Spleen (tissue), 13 donors: ENCODE measurements at places on chromosomes 7 and 10. TPM values are rescaled to one million over a fixed set of nuclear protein-coding genes. Genes with fewer than 3 reads are reported as not detected.

GRCh38 chr7:2282185-2282751 is 32.0 kb downstream of the SNX8 start:
- DNase-seq: no peak
- no peak overlapping the region for H3K27ac ChIP-seq
- peaks cover 70% of the 10 kb centered on the region for H3K4me1 ChIP-seq
- no peaks in the 10 kb centered on the region for H3K36me3 ChIP-seq
- no peaks in the 10 kb centered on the region for H3K27me3 ChIP-seq

- no peak for DNase-seq
- H3K4me3 ChIP-seq: no peak overlapping the region
- no peaks in the 10 kb centered on the region for H3K4me1 ChIP-seq
- H3K27me3 ChIP-seq: no peaks in the 10 kb centered on the region
- H3K27ac ChIP-seq: no peak overlapping the region
These were observed 133.9 kb upstream of the FEZF1 start for GRCh38 chr7:122438492-122438891.

GRCh38 chr10:5550621-5551530 is 26.1 kb downstream of the CALML3 start:
- H3K4me1 ChIP-seq: peaks cover 4% of the 10 kb centered on the region
- no peaks in the 10 kb centered on the region for H3K36me3 ChIP-seq
- peak; percentile 58 for DNase-seq
- H3K27ac ChIP-seq: no peak overlapping the region

GRCh38 chr7:50826371-50827172 is 43.9 kb upstream of the GRB10 start:
- H3K27me3 ChIP-seq: no peaks in the 10 kb centered on the region
- DNase-seq: no peak

The ZNF117 gene
- polyA plus RNA-seq: 4.5 TPM

DNA sequence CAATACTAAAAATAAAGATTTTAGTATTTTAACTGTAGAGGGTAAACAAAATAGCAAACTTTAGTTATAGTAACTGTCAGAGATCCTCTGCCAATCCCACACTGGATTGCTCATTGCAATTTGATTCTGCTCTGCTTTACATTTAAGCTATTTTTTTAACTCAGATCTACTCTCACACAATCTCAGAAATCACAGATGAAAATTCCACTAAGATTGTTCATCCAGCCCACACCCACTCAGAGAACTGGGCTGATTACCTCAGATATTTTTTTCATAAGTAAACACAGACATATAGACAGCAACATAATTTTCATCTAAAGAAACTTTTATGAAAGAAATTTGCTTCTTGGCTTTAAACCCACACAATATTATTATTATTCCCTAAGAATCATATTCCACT is 7.0 kb downstream of the OSBPL3 start:
- no peak overlapping the region for H3K27ac ChIP-seq
- no peak for DNase-seq
- no peaks in the 10 kb centered on the region for H3K36me3 ChIP-seq
- no peak overlapping the region for H3K4me3 ChIP-seq
- H3K27me3 ChIP-seq: no peaks in the 10 kb centered on the region
- peaks cover 35% of the 10 kb centered on the region for H3K4me1 ChIP-seq

- H3K27ac ChIP-seq: peak overlapping the region; percentile 14
- H3K27me3 ChIP-seq: no peaks in the 10 kb centered on the region
- H3K4me1 ChIP-seq: peaks cover 3% of the 10 kb centered on the region
- H3K36me3 ChIP-seq: no peaks in the 10 kb centered on the region
- H3K4me3 ChIP-seq: no peak overlapping the region
These were observed 536.5 kb downstream of the TNS3 start for GRCh38 chr7:47045207-47046051.

- no peaks in the 10 kb centered on the region for H3K36me3 ChIP-seq
- no peak for DNase-seq
- no peaks in the 10 kb centered on the region for H3K27me3 ChIP-seq
These were observed 283.6 kb upstream of the KLF6 start for GRCh38 chr10:4068629-4069028.

The SPDYE6 gene
- polyA plus RNA-seq: not detected

DNA sequence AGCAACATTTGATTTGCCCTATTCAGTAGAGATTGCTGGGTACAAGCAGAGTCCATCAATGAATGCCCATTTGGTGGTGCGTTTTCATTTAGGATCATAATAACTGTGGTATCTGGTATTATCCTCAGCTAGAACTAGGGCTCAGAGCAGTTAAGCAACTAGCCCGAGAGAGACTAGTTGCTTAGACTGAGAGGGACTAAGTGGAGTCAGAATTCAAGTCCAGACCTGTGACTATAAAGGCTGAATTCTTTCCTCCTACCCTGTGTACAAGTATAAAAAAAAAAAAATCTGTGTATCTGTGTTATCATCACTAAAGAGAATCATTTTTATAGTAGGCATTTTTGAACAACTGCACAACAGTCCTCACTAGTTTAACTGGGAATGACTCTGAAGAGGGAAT is 45.3 kb upstream of the DKK1 start:
- no peaks in the 10 kb centered on the region for H3K36me3 ChIP-seq
- DNase-seq: no peak
- no peak overlapping the region for H3K4me3 ChIP-seq
- no peaks in the 10 kb centered on the region for H3K4me1 ChIP-seq

- DNase-seq: no peak
- H3K27me3 ChIP-seq: peaks cover 25% of the 10 kb centered on the region
- H3K36me3 ChIP-seq: no peaks in the 10 kb centered on the region
- H3K4me1 ChIP-seq: peaks cover 4% of the 10 kb centered on the region
These were observed 1.1 kb upstream of the STEAP2 start for GRCh38 chr7:90210475-90210874.

DNA sequence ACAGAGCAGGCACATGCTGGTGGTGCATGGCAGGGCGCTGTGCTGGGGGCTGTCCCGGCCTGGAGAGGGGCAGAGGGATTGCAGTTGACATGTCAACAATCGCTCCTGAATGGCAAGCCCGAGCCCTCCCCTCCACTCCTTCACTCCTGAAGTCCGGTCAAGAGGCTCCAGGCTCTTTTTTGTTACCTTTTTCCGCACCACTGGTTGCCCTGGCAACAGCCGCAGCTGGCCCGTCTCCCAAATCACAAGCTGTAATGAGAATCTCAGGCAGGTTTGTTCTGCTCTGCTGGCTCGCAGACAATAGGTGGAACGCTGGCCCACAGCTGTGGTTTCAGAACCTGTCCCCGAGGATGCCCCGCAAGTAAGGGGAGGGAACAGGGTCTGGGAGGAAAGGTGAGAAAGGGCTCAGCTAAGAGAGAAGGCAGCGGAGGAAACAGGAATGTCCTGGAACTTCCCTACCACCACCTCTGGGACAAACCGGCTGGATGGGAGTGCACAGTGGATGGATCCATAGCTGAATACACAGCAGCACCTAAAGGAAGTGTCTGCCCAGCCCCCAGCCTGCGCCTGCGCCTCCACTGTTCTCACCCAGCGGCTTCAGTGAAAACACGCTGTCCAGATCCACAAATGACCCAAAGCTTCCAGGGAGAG is 58.9 kb downstream of the CALML3 start:
- no peaks in the 10 kb centered on the region for H3K36me3 ChIP-seq
- DNase-seq: peak; percentile 79
- no peaks in the 10 kb centered on the region for H3K27me3 ChIP-seq

DNA sequence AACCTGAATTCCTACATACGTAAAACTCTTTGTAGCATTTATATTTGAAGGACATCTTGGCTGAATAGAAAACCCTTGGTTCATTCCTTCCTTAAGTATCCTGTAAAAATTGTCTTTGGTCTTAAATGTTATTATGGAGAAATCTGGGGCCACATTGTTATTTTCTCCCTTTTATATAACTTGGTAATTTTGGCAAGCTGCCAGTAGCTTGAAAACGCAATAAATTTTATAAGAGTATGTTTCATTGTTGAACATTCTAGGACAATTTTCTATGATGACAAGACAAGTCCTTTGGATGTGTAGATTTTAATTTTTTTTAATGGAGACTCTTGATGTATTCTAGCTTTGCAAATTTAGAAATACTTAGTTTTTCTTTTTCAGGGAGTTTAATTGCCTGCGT is 191.9 kb downstream of the ABCA13 start:
- H3K27ac ChIP-seq: no peak overlapping the region
- H3K4me1 ChIP-seq: no peaks in the 10 kb centered on the region
- no peaks in the 10 kb centered on the region for H3K36me3 ChIP-seq
- no peaks in the 10 kb centered on the region for H3K27me3 ChIP-seq
- DNase-seq: no peak

- H3K27ac ChIP-seq: no peak overlapping the region
- no peaks in the 10 kb centered on the region for H3K36me3 ChIP-seq
- no peak overlapping the region for H3K4me3 ChIP-seq
- no peaks in the 10 kb centered on the region for H3K27me3 ChIP-seq
- no peaks in the 10 kb centered on the region for H3K4me1 ChIP-seq
These were observed 30.3 kb upstream of the ATXN7L1 start for GRCh38 chr7:105906695-105907094.

DNA sequence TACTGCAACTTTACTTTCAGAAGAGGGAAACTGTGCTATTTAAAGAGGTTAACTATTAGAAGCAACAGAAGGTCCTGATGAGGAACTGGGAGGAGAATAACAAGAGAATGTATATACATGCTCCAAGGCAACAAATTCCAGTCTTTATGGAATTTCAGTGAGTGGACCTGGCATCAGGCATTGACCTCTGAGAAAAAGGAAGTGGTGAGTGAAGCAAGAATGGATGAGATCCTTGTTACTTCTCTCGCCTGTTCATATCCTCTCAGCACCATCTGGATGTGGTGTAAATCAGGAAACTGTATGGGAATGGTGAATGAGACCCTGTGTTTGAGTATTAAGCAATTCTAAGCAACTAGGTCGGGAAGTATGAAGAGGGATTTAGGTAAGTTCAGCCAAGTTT is 30.3 kb upstream of the KBTBD2 start:
- H3K4me3 ChIP-seq: no peak overlapping the region
- H3K27me3 ChIP-seq: no peaks in the 10 kb centered on the region
- H3K4me1 ChIP-seq: no peaks in the 10 kb centered on the region
- no peak for DNase-seq
- no peaks in the 10 kb centered on the region for H3K36me3 ChIP-seq

The BHLHA15 gene
- 0.11 TPM for polyA plus RNA-seq

DNA sequence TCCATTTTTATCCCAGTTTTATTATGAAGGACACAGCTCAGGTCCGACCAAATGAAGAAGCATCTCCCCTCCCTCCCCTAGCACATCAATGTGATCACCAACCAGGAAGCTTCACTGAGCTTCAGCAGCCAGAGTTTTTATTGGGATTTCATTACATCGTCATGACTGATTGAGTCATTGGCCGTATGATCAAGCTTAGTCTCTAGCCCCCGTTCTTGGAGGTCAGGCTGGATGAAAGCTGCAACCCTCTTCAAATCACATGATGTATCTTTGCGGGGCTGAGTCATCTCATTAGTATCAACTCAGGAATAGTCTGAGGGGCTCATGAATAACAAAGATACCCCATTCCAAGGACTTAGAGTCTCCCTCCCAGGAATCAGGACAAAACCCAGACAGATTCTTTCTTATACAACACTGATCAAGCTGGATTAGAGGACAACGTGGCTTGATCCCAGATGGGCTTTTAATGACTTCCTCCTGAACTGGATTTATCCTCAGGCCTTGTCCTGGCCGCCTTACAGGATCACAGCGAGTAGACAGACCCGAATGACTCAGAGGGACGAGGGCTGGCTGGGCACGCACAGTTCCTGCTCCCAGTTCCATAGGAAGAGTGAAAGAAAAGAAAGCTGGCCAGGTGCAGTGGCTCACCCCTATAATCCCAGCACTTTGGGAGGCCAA is 14.5 kb downstream of the LIMK1 start:
- H3K36me3 ChIP-seq: peaks cover 69% of the 10 kb centered on the region
- peaks cover 50% of the 10 kb centered on the region for H3K4me1 ChIP-seq
- H3K4me3 ChIP-seq: no peak overlapping the region
- no peaks in the 10 kb centered on the region for H3K27me3 ChIP-seq

DNA sequence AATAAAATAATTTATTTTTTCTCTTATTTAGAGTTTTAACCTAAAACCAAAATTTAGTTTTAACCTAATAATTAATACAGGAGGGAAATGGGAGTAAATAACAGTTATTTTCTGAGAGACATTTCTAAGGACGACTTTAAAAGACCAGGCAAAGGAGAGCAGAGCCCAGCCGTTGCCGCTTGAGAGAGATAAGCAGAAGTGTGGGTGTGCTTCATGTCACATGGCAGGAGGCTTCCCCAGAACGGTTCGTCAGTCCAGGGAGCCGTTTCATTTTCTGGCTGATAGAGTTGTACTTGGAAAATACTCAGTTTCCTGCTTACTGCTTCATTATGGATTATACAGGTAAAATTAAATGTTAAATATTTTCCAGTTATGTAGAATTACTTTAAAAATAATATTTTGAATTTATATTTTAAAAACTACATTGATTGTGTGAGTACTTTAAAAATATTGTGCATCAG is 61.4 kb downstream of the ST7 start:
- peak overlapping the region; percentile 28 for H3K4me3 ChIP-seq
- no peaks in the 10 kb centered on the region for H3K36me3 ChIP-seq
- no peaks in the 10 kb centered on the region for H3K27me3 ChIP-seq
- no peak overlapping the region for H3K27ac ChIP-seq
- H3K4me1 ChIP-seq: peaks cover 31% of the 10 kb centered on the region
- peak; percentile 75 for DNase-seq

The PAX4 gene
- not detected for polyA plus RNA-seq

The RBM20 gene
- polyA plus RNA-seq: 0.45 TPM

The LOXL4 gene
- polyA plus RNA-seq: 0.44 TPM

- DNase-seq: no peak
- H3K4me1 ChIP-seq: no peaks in the 10 kb centered on the region
- no peaks in the 10 kb centered on the region for H3K36me3 ChIP-seq
- H3K4me3 ChIP-seq: no peak overlapping the region
- no peaks in the 10 kb centered on the region for H3K27me3 ChIP-seq
These were observed 8.9 kb downstream of the COBL start for GRCh38 chr7:51307651-51308210.

The GRID2IP gene
- polyA plus RNA-seq: 0.16 TPM

DNA sequence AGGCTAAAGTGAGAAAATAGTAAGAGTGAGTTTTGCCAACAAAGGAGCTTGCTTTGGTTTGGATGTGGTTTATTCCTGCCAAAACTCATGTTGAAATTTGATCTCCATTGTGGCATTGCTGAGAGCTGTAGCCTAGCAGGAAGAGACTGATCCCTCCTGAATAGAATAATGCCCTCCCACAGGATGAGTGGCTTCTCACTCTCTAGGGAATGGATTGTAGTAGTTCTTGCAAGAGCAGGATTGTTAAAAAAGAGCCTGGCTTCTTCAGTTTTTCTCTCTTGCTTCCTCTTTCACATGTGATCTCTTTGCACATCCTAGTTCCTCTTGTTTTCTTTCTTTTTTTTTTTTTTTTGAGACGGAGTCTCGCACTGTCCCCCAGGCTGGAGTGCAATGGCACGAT is 34.4 kb downstream of the ASAH2 start:
- H3K4me3 ChIP-seq: no peak overlapping the region
- no peaks in the 10 kb centered on the region for H3K36me3 ChIP-seq
- no peaks in the 10 kb centered on the region for H3K27me3 ChIP-seq
- H3K4me1 ChIP-seq: peaks cover 4% of the 10 kb centered on the region
- H3K27ac ChIP-seq: no peak overlapping the region

GRCh38 chr10:5117026-5117425 is 22.8 kb downstream of the AKR1C3 start:
- H3K27me3 ChIP-seq: no peaks in the 10 kb centered on the region
- DNase-seq: no peak
- no peak overlapping the region for H3K4me3 ChIP-seq
- no peaks in the 10 kb centered on the region for H3K4me1 ChIP-seq
- no peaks in the 10 kb centered on the region for H3K36me3 ChIP-seq
